ENCODE measurements at places on chromosomes 7 and 10.

DNA sequence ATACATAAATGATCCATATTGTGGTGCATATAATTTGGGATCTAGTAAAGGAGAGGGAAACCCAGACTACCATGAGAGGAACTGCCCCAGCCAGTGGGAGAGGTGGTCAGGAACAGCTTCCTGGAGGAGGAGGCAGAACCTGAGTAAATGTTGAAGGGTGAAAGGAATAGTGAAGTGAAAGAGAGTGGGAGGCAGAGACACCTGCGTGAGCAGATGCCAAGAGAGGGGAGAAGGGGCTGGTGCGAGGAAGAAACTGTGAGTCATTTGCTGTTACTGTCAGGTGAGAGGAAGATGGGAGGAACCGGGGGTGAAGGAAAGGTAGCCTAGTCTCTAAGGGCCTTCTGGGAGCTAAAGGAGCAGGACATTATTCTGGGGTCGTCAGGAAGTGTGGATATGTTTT lies 294.8 kb downstream of the GRID1 start:
- DNase-seq = peak; percentile 24

DNA sequence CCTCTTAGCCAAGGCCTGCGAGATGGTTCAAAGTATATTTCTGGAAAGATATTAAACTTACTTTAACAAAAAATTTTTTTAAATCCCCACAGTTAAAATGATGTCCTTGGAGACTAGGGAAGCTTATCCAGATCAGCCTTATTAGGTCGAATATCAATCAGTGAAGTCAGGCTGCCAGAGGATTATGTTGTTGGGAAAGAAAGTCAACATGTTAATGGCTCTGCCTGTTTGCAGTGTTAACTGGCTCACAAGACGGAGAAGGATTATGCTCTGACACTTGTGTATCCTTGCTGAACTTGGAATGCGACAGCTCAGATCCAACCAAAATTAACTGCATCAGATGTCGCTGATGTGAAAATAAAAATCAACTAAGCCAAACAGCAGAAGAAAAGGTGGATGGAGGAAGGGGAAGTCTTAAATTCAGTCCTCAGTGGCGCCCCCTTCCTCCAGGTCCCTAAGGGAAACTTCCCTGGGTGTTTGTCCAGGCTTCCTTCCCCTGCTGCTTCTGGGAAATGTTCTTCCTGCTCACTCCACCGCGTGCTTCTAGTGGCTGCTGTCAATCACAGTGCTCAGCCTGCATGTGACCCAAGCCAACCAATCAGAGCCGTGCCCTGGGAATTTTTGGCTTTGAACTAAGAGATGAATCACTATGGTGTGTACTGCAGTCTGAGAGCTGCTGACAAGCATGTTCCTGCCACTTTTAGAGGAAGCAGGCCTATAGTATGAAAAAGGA lies 690.4 kb upstream of the NRP1 start:
- no peak for DNase-seq

- DNase-seq = no peak
Observed at GRCh38 chr10:51340845-51341610, 266.7 kb downstream of the PRKG1 start.

GRCh38 chr7:80634505-80634904 lies 3.9 kb upstream of the CD36 start:
- no peak for DNase-seq

- DNase-seq = no peak
Observed at GRCh38 chr10:75166623-75166972, 44.0 kb upstream of the VDAC2 start.

Data from islet precursor cell (in vitro differentiated cells).